ENCODE measurements at places on chromosomes 2 and 18. TPM values are rescaled to one million over a fixed set of nuclear protein-coding genes. Genes with fewer than 3 reads are reported as not detected.

DNA sequence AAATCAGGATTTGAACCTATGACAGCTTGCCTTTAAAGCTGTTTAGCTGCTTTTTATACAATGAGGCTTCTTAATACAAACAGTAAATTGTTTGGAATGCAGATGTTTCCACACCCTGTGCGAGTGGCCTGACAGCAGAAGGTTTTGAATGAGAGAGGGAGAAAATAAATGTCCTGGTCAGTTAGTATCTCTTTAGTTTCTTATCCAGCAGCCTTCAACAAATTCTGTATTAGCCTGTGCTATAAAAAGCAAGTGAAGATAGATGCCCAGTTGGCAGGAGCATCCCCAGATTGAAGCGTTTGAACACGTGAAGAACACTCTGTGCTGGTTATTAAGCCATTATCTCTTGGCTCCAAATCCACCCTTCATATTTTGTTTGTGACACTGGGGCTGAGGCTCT is 70.6 kb downstream of the CERS6 start:
- no peak for DNase-seq

Gene VIL1
- polyA plus RNA-seq: not detected

DNA sequence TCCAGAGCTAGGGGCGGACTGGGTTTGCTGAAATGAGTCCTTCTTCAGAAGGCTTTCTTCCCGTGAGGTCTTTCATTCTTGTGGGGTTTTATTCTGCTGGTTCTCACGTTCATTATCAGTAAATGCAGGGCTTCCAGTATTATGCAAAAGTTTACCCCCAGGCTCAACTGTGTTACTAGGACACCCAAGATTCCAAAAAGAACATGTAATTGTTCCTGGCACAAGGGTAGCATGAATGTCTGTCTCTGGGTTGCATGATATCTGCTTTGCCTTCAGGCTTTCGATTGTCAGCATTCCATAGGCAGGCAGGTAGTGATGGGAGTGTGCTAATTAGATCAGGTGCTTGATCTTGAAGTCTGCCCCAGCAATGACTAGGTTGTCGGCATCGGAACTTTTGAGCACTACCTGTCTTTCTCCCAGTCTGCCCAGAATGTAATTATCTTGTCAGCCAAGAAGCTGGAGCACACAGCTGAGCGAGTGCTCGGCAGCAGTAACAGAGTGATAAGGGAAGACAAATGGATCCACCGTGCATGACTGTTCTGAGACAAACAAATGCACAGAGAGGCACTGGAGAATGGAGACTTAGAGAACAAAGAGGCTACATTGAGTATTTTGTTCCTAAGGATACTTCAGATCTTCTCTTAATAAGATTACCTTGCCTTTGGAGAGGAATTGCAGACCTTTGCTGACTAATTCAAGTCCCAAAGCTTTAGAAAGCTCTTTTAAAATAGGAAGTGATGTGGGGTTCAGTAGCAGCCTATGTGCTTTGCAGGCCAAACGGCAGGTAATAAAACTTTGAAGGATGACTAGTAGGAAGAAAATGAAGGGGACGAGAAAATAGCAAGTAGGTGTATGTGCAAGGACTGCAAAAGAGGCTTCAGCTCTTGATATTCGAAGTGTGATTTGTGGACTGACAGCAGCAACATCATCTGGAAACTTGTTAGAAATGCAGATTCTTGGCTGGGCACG is 41.9 kb downstream of the ITGB6 start:
- DNase-seq: no peak

Gene TMEM198
- not detected for polyA plus RNA-seq

- DNase-seq: no peak
These were observed 9.3 kb downstream of the MREG start for GRCh38 chr2:216003876-216004696.

DNA sequence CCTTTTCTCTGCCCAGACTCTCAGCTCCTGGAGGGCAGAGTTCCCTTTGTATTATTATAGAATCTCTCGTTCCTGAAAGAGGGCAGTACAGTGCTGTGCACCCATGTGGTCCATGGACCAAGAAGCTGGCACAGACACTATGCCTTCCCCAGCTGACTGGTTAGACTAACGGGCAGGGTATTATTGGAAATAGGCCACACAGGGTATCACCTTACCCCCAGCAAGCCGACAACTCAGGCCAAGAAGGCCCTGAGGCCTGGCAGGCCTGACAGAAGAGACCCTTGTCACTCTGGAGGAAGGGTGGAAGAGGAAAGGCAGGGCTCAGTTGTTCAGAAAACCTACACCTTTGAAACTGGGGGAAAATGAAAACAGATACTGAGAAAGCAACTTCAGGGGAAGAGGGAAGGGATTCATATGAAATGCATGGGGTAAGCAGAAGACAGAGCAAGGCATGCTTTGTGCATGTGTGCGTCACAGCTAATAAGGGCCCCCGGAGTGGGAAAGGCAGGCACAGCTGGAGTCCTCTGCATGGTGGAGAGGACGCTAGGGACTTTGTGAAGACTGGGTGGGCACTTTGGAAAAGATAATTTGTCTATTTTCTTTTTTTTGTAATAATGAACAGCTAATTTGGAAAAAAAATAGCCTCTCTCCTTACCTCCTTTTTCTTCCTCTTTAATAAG is 476.8 kb upstream of the CELF4 start:
- DNase-seq: no peak

DNA sequence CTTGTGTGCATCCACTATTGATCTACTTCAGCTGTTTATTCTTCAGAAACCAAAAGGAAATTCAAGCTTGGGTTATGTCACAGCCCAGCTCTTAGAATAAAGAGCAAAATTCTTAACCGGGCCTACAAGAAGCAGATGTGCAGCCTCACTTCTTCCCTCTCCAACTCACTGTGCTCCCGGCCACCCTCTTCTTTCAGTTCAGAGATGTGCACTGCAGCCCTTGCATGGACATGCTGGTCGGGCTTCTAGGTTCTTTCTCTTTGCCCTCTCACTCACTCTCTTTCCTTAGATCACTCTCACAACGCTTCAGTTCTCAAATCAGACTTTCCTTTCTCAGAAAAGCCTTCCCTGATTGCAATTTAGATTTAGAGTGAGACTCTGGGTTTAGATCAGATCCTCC is 104.1 kb downstream of the CHN1 start:
- no peak for DNase-seq

Gene LYG2
- not detected for polyA plus RNA-seq

GRCh38 chr18:22998344-22998743 is 65.2 kb downstream of the RBBP8 start:
- DNase-seq: no peak

GRCh38 chr2:188974164-188974563 is at the start of gene COL3A1:
Gene COL3A1, plus strand, starts transcription at chr2:188974373. Its CDS starts 117 bp downstream, at chr2:188974490.
- DNase-seq: no peak

Gene ANKRD30BL
- not detected for polyA plus RNA-seq

Gene CABYR
- 0.62 TPM for polyA plus RNA-seq

- DNase-seq: no peak
These were observed 8.9 kb downstream of the BOLA3 start for GRCh38 chr2:74138600-74139323.

Gene CRYBA2
- not detected for polyA plus RNA-seq

Gene ERCC3
- polyA plus RNA-seq: 33.4 TPM

Gene GCA
- 14.0 TPM for polyA plus RNA-seq

DNA sequence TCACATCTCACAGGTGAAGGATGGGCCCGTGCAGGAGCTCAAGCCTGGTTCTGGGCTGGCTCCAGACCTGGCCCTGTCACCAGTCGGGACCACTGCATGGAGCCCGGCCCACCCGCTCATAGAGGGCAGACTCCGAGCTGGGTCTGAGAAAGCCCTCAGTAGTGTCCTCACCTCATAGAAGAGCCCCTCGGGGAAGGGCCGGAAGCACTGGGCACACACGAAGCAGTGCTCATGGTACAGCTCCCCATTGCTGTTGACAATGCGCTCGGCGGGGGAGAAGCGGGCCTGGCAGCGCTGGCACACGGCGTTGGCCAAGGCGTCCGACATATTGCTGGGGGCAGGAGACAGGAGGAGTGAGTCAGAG is 11.3 kb downstream of the GPR17 start:
- DNase-seq: no peak

DNA sequence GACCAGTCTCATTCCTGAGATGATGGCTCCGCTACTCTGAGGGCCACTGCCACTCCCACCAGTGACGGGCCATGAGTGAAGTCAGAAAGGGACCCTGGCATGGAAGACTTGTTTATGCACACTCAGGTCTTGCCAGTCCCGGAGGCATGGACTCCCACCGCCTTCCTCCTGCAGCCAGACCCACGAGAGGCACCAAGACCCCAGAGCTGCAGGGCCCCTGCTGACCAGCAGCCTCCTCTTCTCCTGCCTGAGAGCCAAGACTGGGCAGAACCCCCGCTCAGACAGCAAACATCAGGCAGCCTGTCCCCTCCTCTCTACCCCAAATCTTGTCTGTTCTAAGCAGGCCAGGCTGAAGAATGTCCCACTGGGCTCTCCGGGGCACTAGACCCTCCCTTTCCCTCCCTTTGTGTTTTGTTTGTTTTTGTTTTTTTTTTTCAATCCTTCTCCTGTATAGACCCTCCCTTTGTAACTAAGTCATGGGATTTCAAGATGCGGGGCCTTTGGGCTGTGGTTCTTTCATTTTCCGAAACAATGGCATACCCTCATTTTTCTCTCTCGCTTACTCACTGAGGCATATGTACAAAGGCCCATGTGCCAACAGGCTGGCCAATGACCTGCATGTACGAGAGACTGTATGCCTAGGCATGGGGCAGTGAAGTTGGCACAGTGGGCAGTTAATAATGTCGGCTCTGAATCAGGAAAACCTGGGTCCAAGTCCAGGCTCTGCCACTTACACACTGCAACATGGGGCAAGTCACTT is 24.3 kb upstream of the MAPRE3 start:
- no peak for DNase-seq

GRCh38 chr2:67917332-67918054 is 145.3 kb downstream of the C1D start:
- DNase-seq: no peak

- no peak for DNase-seq
These were observed 217.6 kb upstream of the THUMPD2 start for GRCh38 chr2:39996653-39997080.

GRCh38 chr2:32166115-32166574 is 481 bp downstream of the SLC30A6 start:
- DNase-seq: no peak

DNA sequence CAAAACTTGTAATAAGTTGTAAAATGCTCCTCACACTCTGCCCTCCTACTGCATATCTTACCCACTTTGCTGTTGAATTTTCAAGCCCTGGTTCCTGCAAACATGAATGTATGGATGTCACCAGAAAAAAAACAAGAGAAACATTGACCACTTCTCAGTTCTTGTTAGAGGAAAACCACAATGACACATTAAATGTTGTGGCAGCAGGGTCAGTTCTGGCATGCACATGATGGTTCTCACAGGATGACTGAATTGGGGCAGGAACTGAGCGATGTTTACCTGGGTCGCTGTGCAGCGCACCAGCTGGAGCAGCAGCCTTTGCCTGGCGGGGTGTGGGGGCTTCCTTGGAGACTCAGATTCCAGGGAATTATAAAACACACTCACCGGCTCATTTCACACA is 14.0 kb upstream of the PRKCE start:
- no peak for DNase-seq

Gene TMEM237
- 6.7 TPM for polyA plus RNA-seq

- DNase-seq: no peak
These were observed 398.0 kb downstream of the CDH2 start for GRCh38 chr18:27778925-27779324.

Gene NEU2
- not detected for polyA plus RNA-seq

DNA sequence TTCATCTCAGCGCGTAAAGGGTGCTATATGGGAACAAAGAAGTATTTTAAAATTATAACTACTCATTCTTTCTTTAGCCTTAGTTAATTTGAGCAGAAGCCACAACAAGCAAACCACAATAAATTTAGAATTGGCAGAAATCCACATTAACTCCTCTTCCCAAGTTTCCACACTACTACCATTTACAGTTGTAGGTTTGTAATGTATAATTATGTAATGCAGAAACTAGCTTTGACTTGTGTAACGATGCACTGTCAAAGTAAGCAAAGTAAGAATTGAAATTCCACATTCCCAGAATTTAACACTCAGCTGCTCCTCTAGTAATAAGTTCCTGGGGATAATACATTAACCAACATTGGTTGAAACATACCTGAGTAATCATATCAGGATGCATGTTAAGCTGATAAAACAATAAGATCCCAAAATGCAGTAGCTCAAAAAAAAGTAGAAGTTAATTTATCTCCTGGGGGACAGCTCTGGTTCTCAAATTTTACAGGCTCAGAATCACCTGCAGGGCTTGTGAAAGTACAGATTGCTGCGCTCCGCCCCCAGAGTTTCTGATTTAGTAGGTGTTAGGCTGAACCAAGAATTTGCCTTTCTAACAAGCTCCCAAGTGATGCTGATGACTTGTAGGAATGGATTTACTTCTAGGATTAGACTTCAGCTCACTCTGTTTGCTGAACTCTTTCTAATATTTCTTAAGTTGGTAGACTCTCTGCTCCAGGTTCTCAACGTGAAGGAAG is 9.9 kb downstream of the GRP start:
- no peak for DNase-seq

DNA sequence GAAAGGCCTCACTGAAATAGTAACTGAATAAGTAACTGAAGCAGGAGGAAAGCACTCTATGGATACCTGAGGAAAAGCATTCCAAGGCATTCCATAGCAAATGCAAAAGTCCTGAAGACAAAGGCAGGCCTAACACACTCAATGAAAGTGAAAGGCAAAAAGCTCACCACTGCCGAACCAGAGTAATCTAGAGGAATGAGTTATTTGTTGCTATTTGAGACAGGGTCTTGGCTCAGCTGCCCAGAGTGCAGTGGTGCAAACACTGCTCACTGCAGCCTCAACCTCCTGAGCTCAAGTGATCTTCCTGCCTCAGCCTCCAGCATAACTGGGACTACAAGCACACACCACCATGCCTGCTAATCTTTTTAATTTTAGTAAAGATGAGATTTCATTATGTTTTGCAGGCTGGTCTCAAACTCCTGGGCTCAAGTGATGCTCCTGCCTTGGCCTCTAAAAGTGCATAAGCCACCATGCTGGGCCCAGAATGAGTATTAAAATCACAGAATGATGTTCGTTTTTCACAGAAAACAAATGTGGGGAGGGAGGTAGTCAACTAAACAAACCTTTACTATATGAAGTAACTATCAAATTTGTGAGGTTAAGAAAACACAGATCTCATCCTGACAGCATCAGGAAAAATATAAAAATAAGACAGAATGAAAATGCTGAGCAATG is 17.9 kb downstream of the PIAS2 start:
- DNase-seq: no peak

DNA sequence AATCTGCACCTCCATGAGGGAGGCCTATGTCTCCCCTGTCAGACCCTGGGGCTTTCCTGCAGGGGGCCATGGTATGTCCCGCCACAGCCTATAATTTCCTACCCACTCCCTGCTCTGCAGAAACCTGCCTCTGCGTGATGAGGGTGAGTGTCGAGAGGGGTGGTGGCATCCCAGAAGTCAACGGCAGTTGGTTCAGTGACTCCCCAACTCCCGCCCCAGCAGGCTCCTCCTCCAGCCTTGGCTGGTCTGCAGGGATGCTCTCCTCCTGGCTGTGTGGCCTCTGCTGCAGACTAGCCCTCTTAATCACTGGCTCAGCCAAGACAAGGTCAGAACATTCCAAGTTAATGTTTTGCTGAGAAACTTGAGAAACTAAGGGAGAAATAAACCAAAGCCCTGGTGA is 13.3 kb downstream of the CELF4 start:
- DNase-seq: no peak

Data from CD8-positive, alpha-beta memory T cell (primary cell).